ENCODE measurements at places on chromosomes 5 and 9.

GRCh38 chr9:126123927-126124326 is 202.7 kb upstream of the MVB12B start:
- no peaks in the 10 kb centered on the region for H3K4me1 ChIP-seq
- H3K36me3 ChIP-seq, result no peaks in the 10 kb centered on the region
- H3K4me3 ChIP-seq, result no peak overlapping the region
- no peak overlapping the region for H3K27ac ChIP-seq
- H3K27me3 ChIP-seq, result peaks cover 79% of the 10 kb centered on the region
- DNase-seq, result no peak

DNA sequence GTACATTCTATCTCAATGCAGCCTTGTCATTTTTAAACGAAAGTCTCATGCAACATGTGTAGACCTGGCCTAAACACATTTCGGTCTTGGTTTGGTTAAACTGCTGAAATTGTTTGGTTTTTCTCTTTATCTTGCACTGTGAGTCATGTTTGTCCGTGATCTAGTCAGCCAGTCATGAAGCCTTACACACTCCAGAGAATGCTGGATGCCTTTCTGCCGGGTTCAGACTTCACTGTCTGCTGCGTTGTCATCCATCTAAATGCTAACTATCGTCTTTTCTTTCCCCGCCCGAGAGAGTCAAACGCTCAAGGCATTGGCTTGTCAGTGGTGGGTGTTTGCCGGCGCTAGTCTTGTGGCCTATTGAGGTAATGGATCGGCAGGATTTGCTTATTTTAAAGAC is 1194.6 kb upstream of the WWC1 start:
- no peaks in the 10 kb centered on the region for H3K36me3 ChIP-seq
- no peak overlapping the region for H3K27ac ChIP-seq
- no peak for DNase-seq
- no peaks in the 10 kb centered on the region for H3K4me1 ChIP-seq
- H3K27me3 ChIP-seq, result no peaks in the 10 kb centered on the region

- DNase-seq, result no peak
- H3K27ac ChIP-seq, result peak overlapping the region; percentile 3
- H3K4me1 ChIP-seq, result peaks cover 30% of the 10 kb centered on the region
- peaks cover 9% of the 10 kb centered on the region for H3K36me3 ChIP-seq
Observed at GRCh38 chr5:73387149-73387591, 61.4 kb downstream of the FOXD1 start.

DNA sequence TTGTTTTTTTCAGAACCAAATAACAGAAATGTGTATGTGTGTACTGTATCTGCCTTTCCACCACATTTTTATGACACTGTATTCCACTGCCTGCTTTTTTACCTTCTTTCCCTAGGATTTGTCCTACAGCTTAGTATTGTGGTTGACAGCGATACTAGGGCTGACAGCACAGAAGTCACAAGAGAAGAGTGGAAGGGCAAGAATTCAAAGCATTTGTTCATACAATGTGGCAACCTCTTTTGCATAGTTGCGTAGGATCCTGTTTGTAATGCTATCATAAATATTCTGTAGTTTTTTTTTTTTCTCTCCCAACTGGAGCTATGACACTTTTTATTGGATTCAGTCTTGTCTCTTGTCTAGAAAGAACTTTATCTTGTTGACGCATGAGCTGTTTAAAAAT is 5.6 kb upstream of the BNIP1 start:
- no peak for DNase-seq
- no peak overlapping the region for H3K27ac ChIP-seq
- H3K4me1 ChIP-seq, result no peaks in the 10 kb centered on the region
- no peaks in the 10 kb centered on the region for H3K27me3 ChIP-seq

DNA sequence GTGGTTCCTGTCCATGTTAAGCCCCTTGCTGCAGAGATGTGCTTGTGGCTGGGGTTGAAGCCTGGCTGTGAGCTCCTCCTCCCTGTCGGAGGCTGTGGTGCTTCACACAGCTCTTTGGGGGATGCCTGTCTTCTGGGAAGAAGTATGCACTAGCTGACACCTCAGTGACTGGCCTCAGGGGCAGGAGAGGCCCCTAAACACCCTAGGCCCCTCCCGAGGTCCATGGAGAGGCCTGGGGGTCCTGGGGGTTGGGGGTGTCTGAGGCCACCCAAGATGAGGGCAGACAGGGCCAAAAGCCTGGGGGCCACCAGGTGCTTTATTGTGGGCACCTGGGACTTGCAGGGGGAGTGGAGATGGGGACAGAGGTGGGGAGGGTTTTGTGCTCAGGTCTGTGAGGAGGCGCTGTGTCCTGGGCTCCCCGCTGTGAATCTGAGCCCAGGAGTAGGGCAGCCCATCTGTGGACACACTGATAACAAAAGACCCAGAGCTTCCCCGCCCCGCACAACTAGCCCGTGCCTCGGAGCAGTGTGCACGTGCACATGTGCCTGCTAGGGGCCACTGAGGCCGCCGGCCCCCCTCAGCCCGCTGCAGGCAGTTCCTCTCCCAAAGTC is 92.0 kb downstream of the PHF2 start:
- no peak overlapping the region for H3K4me3 ChIP-seq
- no peak overlapping the region for H3K27ac ChIP-seq
- DNase-seq, result no peak
- no peaks in the 10 kb centered on the region for H3K4me1 ChIP-seq

- no peak for DNase-seq
- no peak overlapping the region for H3K27ac ChIP-seq
- no peaks in the 10 kb centered on the region for H3K27me3 ChIP-seq
- no peaks in the 10 kb centered on the region for H3K36me3 ChIP-seq
- no peak overlapping the region for H3K4me3 ChIP-seq
Observed at GRCh38 chr5:124399426-124399961, 346.9 kb downstream of the ZNF608 start.

DNA sequence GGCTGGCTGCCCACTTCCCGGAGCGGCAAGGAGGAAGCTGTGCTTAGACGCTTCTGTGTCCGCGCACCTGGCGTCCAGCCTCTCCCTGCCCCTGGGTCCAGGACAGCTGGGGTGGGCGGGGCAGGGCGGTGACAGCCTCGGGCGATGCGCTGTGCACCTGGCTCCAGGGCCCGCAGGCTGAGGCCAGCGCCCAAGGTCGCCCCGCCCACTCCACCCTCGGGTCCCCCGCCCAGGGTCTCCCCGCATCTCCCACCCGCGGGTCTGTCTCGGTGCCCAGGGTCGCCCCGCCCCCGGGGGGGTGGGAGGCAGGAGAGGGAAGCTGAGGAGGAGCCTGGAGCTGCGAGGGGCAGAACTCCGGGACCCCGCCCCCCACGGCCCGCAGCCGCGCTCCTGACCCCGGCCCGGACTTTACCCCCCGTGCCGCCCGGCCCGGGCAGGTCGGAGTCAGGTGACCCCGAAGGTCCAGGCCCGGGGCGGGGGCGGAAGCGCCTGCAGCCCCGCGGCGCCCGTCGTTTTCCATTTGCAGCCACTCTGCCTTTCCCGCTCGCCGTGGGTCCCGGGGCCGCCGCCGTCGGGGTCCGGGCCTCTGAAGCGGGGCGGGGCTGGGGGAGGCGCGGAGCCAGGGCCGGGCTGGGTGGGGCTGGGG is at the start of gene ENTPD8:
ENTPD8 (minus strand) TSS at position 69 of the 646 bp plus-strand sequence. CDS start 3,072 bp downstream, outside the sequence.
- peaks cover 15% of the 10 kb centered on the region for H3K4me1 ChIP-seq
- peak within 1 kb of the TSS; percentile 60 for H3K4me3 ChIP-seq
- peaks cover 20% of the 10 kb centered on the region for H3K27me3 ChIP-seq
- H3K27ac ChIP-seq, result no peak within 1 kb of the TSS
- H3K36me3 ChIP-seq, result peaks cover 1% of the 10 kb centered on the region

DNA sequence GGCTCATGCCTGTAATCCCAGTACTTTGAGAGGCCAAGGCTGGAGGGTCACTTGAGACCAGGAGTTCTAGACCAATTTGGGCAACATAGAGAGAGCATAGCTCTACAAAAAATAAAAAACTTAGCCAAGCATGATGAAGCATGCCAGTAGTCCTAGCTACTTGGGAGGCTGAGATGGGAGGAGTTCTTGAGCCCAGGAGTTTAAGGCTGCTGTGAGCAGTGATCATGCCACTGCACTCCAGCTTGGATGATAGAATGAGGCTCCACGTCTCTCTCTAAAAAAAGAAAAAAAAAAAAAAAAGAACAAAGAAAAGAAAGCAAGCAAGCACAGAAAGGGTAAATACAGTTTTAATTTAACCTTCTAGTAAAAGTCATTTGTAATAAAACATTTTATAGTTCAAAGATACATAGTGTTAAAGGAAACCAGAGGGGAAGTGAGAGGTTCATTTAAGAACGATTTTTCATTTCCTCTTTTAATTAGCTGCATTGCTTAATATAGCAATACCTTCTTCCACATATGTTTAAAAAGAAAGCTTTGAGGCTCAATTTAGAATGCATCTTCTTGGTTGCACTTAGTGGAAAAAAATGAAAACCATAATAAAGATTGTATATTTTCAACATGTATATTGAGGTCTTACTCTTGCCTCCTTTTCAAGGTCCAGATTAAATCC is 14.9 kb downstream of the GAPT start:
- H3K27ac ChIP-seq, result no peak overlapping the region
- peaks cover 12% of the 10 kb centered on the region for H3K27me3 ChIP-seq
- H3K36me3 ChIP-seq, result no peaks in the 10 kb centered on the region
- no peaks in the 10 kb centered on the region for H3K4me1 ChIP-seq

- H3K36me3 ChIP-seq, result no peaks in the 10 kb centered on the region
- H3K4me3 ChIP-seq, result no peak overlapping the region
- DNase-seq, result no peak
Observed at GRCh38 chr5:154506049-154506715, 28.2 kb upstream of the HAND1 start.

- no peak overlapping the region for H3K4me3 ChIP-seq
- no peaks in the 10 kb centered on the region for H3K27me3 ChIP-seq
- no peaks in the 10 kb centered on the region for H3K4me1 ChIP-seq
Observed at GRCh38 chr9:366620-367019, 152.0 kb downstream of the DOCK8 start.

DNA sequence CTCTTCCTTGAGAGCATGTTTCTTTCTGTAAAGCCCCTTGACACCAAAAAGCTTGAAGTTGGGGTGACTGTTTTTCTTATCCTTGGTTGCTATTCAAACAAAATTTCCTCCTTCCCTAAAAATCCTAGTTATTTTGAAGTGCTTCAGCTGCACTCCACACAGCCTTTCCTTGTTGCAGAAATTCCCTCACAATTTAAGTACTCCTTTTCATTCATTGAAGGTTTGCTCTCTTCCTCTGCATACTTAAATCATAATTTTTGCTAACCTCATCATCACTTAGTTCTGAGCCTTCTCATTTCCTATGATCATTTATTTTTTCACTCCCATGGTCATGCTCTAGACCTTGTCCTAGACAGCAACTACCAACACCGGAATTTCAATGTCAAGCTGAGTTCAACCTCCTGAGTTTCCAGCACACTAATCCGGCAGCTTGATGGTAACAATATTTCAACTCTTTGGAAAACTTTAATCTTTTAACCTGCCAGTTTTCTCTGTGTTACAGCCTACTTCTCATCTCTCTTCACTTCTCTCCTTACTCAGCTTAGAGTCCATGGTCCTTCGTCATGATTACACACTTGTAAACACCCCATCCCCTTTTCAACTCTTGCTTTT is 78.7 kb upstream of the ACTBL2 start:
- no peak overlapping the region for H3K27ac ChIP-seq
- no peak for DNase-seq
- no peak overlapping the region for H3K4me3 ChIP-seq
- no peaks in the 10 kb centered on the region for H3K4me1 ChIP-seq

GRCh38 chr9:2957656-2958200 is 113.8 kb upstream of the PUM3 start:
- no peak overlapping the region for H3K27ac ChIP-seq
- no peaks in the 10 kb centered on the region for H3K4me1 ChIP-seq
- peaks cover 15% of the 10 kb centered on the region for H3K27me3 ChIP-seq
- no peak overlapping the region for H3K4me3 ChIP-seq
- DNase-seq, result no peak

GRCh38 chr5:53943938-53944337 is 366.4 kb downstream of the ARL15 start:
- no peak for DNase-seq
- no peaks in the 10 kb centered on the region for H3K27me3 ChIP-seq
- peaks cover 20% of the 10 kb centered on the region for H3K4me1 ChIP-seq

GRCh38 chr5:140000332-140000731 is 42.8 kb downstream of the NRG2 start:
- no peak for DNase-seq
- no peaks in the 10 kb centered on the region for H3K36me3 ChIP-seq
- H3K27me3 ChIP-seq, result peaks cover 80% of the 10 kb centered on the region
- H3K4me3 ChIP-seq, result no peak overlapping the region
- no peaks in the 10 kb centered on the region for H3K4me1 ChIP-seq
- no peak overlapping the region for H3K27ac ChIP-seq

DNA sequence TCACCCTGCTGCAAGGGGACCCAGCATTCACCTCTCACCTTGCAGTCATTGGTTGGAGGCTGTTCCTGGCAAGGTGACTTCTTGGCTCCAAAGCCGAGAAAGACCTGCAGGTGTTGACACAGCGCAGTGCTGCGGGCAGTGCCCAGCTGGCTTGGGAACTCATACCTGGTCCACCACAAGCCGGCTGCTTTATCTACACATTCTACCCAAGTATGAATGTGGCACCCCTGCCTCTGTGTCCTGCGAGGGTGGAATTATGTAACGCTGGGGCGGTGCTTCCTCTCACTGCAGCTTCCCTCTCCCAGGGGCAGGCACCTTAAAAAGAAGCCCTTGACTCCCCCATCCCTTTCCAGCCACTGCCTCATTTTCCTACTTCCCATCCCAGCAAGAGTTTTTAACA is 2.5 kb upstream of the ZMYND19 start:
- H3K4me1 ChIP-seq, result peaks cover 11% of the 10 kb centered on the region
- no peak overlapping the region for H3K27ac ChIP-seq
- peak overlapping the region; percentile 32 for H3K4me3 ChIP-seq
- DNase-seq, result no peak

DNA sequence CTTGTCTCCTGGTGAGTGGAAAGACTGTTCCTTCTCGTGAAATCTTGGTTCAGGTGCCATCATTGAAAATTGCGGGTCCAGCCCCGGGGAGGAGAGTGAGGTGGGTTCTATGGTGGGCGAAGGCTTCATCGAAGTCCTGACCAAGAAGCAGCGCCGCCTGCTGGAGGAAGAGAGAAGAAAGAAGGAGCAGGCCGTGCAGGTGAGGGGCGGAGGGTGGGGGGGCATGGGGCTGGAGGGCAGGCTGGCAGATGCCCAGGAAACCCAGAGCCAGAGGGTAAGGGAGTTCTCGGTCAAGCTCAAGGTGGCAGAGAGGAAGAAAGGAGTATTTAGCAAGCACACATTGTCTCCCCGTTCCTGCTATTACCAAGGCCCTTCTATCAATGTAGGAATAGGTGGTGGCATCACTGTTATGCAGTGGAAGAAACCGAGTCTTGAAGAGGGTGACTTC is 24.3 kb upstream of the POMT1 start:
- H3K27ac ChIP-seq, result no peak overlapping the region
- H3K4me1 ChIP-seq, result peaks cover 19% of the 10 kb centered on the region
- DNase-seq, result peak; percentile 37
- peaks cover 71% of the 10 kb centered on the region for H3K36me3 ChIP-seq
- H3K4me3 ChIP-seq, result no peak overlapping the region

Measured in central memory CD8-positive, alpha-beta T cell (primary cell).